Ecto neural progenitor cell (in vitro differentiated cells): ENCODE measurements at places on chromosomes 11 and 22.

- no peak for DNase-seq
Measured at GRCh38 chr11:80182901-80183300, 742.1 kb upstream of the TENM4 start.

DNA sequence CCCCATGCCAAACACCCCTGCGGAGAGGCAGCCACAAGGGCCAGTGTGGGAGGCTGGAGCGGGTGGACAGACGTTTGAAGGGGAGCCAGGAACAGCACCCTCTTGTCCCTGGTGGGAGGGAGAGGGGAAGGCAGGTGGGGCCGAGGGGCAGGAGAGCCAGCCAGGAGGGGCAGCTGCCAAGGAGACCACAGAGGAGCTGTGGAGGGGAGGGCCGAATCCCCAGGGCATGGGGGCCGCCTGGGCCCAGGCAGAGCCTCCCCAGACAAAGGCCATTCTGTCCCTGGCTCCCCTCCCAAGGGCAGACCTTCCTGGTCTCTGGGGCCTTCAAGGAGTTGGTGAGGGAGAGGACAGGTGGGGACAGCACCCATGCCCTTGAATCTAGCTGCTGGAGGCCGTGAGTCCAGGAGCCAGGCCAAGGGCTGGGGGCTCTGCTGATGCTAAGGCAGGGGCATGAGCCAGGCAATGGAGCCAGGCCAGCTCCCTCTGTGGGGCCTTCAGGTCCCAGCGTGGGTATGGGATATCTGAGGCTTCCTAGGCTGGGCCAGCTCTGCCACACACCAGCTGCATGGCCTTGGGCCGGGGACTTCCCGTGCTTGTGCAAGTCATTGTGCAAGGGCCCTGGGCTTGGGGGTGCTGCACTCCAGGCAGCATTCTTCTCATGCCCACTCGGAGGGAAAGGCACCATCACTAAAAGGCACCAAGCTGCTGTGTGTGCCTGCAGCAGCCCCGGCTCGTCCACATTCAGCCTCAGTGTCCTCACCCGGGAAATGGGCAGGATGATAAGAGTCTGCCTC lies 11.4 kb downstream of the EMID1 start:
- no peak for DNase-seq

DNA sequence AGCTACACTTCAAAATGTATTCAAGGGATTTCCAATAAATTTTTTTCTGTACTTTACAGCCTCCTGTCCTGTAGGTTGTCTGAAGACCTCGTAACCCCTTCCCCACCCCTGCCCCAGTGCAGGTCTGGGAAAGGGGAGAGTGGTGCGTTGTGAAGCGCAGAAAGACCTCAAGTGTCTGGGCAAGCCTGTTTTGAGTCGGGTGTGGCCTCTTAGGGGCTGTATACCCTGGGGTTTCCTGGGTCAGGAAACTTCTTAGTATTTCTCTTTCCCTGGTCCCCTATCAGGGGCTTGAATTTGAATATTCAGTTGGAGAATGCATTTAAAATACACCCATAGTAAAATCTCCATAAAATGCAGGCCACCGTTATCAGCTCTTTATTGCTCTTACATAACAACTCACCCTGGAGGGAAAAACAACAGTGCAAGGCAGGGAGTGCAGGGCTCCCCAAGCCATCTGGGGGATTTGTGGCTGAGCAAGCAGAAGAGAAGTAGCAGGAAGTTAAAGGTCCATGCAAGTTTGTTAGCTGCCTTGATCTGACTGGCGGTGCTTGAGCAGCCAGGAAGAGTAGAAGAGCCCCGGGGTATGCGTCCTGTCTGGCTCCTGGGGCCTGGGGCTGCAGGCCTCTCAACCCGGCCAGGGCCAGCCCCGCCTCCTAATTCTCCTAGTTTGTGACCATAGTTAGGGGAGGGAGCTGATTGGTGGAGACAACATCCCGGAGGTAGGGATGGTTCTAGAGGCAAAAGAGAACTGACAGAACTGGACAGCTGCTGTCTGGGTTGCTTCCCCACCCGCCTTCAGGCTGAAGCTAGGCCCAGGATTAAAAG lies 25.7 kb downstream of the ARHGAP1 start:
- DNase-seq = peak; percentile 75

DNA sequence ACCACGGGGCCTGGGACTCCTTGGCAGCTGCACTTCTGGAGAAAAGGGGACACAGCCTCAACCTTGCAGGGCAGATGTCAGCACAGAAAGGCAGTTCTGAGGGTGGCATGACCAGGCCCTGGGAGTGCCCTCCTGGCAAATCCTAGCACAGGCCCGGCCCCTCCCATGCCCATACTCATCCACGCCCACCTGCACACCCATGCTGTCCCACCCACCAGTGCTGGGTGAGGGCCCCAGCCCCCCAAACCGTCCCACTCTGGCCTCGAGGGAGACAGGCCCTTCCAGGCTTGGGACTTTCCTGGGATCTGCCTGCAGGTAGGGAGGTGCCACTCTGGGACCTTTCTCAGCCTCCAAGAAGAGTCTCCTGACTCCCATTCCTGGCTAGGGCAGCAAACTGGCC lies 10.1 kb downstream of the DUSP8 start:
- DNase-seq = peak; percentile 32

DNA sequence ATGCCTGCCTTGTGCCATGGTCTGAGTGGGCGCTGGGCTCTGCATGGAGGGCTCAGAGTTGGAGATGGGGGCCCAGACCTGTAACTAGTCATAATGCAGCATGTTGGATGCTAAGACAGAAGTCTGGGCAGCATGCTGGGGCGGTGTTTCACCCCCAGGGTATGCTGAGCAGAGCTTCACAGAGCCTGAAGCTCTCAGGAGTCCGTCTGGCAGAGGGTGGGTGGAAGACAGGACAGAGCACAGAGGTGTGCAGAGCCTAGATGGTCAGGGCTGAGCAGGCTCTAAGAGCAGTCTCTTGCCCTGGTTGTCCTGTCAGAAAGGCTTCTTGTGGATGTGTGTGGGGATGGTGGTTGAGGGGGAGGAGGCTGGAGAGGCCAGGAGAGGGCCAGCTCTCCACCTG lies 7.2 kb downstream of the TAF6L start:
- DNase-seq = no peak

DNA sequence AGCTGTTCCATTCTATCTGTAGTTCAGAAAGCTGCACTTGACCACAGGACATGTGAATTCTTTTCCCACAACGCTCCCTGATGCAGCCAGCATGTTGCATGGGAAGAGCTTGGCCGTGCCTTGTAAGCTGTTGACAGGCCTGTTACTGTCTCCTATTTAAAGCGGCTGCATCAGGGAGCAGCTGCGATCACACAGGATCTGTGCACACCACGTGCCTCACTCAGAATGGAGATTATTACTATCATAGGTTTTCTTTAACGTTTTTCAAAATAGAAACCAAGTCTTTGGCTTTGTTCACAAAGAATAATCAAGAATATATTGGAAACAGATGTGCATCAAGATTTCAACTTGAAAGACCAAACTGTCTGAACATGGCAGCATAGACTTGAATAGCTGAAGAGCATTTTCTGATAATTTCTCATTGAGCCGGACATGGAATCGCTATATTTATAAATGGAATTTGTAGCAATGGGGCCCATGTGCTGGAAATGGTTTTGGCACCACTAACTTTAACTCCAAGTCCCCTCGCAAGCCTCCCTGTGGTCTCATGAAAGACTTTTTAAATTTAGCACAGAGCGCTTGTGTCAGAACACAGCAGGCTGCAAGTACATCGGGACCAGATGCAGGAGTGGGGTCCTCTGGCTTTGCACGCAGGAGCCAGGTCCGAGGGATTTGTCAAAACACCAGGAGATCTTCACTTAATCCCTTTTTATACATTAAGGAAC lies 40.8 kb upstream of the MYO18B start:
- no peak for DNase-seq

GRCh38 chr11:26011474-26011873 lies 320.5 kb upstream of the ANO3 start:
- DNase-seq = no peak

- no peak for DNase-seq
Measured at GRCh38 chr11:65822776-65823528, 10.8 kb upstream of the SNX32 start.

DNA sequence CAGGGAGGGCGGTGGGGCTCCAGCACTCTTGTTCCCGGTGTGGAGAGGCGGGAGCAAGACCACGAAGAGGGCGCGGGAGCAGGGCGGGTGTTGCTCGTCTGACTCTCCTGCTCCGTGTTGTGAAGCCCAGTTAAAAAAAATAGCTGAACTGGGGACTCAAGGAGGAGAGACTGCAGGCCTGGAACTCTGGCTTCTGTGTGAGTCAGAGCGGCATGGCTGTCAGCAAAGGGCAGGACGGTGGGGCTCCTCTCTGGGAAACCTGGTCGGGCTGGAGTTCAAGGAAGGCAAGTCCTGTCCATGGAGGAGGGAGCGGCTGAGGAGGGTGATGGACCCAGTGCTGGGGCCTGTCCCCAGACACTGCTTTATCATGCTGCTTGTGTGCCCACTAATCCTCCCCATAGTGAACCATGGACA lies 152.3 kb downstream of the FEZ1 start:
- DNase-seq = no peak

DNA sequence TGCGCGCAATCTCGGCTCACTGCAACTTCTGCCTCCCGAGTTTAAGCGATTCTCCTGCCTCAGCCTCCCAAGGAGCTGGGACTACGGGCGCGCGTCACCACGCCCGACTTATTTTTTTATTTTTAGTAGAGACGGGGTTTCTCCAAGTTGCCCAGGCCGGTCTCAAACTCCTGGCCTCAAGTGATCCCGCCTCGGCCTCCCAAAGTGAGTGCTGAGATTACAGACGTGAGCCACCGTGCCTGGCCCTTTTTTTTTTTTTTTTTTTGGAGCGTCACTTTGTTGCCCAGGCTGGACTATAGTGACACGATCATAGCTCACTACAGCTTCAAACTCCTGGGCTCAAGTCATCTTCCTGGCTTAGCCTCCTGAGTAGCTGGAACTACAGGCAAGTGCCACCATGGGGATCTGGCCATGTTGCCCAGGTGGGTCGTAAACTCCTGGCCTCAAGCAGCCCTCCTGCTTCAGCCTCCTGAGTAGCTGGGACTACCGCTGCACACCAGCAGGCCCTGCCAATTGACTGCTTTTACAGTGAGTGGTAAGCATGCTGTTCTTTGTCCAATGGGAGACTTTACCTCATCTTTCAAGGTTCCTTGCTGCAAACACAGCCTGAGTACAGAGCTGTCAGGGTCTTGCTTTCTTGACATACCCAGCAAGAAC lies 600 bp upstream of the CENPM start:
- no peak for DNase-seq

- DNase-seq = no peak
Measured at GRCh38 chr11:67544616-67545242, 21.5 kb upstream of the CABP2 start.

- no peak for DNase-seq
Measured at GRCh38 chr11:35994421-35994820, 50.6 kb downstream of the LDLRAD3 start.

DNA sequence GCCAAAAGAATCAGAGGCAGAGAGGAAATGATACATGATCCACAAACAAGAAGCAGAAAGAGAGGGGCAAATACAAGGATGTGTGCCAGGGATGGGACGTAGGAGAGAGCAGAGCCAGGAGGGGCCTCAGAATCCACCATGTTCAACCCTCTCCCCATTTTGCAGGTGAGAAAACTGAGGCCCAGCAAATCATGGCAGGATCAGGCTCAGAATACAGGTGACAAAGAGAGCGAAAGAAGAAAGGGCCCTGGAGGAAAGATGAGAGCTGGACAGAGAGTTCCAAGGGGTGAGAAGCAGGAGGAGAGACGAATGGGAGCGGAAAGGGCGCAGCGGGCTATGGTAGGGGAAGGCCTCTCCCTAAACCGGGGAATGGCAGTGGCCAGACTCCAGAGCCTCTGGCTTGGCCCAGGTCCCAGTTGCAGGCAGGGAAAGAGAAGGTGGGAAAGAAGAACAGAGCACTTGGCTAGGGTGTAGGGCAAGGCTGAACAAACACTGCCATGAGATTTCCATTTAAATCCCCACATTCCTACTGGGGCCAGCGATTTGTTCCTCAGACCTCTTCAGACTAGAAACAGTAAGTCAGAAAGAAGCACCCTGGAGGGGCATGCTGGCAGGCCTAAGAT lies 44.4 kb upstream of the TSKU start:
- DNase-seq = no peak

DNA sequence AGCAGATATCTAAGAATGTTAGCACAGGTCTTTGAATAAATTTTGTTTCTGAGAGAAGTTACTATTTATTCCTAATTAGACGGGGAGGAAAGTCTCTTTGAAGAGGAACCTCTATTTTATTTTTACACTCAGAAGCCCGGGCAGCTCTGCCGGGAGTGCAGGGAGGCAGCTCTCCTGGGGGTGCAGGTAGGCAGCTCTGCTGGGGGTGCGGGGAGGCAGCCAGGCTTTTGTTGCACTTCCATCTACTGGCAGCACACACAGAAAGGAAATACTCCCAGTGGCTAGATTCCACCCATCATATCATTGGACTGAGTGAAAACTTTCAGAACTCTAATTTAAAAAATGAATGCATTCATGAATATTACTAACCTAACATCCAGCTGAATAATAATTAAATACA lies 24.6 kb downstream of the OR10A6 start:
- DNase-seq = no peak

DNA sequence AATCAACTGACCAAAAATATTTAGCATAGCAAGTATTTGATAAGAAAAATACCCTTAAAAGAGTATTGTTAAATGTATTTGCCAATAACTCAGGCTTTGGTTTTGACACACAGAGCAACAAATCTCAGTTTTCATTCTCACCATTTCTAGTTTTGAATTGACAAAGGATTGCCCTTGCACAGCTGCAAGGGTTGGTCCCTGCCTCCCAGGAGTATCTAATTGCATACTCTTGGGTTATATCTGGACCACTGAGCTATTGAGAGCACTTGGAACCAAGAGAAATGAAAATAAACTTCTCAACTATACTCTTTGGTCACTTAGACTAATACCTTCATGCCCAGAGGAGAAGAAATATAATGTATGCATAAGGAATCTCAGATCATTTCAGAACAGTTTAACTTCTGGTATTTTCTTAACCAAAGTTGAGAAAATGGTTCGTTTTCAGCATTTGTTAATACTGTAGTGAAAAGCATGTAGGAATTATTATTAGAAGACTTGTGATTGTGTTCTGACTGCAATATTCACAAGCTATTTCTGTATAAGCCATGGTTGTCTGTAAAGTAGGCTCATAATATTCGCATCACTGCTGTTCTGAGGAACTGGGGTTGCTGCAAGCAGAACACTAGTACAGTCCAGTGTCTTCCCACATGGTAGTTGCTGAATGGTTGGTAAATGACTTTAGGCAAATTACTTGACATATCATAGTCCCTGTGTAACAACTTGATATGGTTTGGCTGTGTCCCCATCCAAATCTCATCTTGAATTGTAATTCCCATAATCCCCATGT lies 7.9 kb downstream of the C2CD3 start:
- no peak for DNase-seq
